ENCODE measurements at places on chromosomes 6 and 20.

DNA sequence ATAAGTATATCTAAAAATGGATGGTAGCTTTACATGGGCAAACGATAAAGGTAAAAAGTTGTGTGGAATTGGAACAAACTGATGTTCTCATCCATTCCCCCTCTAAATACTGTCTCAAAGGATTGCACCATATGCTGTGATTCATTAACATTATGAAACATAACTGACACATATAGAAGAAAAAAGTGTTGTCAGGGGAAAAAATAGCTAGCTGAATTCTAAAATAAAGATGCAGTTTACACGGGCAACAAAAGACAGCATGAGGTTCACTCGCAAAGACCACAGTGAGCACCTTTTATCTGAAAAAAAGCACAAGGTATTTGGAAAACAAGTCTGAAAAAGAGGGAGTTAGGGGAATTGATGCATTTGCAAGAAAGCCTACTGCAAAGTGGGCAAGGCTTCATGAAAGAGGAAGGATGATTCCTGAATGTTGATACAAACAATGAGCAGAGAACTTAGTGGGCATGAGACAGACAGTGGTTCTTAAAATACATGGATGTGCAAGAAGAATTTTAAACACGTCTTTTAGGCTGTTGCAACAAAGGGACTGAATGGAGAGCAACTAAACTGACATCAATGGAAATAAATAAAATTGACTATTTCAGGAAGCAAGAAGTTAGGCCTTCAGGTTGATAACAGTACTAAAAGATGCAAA is 280.9 kb downstream of the KIF16B start:
- no peak for DNase-seq

- DNase-seq, result peak; percentile 46
Observed at GRCh38 chr20:3777716-3778629, 3.3 kb downstream of the SPEF1 start.

DNA sequence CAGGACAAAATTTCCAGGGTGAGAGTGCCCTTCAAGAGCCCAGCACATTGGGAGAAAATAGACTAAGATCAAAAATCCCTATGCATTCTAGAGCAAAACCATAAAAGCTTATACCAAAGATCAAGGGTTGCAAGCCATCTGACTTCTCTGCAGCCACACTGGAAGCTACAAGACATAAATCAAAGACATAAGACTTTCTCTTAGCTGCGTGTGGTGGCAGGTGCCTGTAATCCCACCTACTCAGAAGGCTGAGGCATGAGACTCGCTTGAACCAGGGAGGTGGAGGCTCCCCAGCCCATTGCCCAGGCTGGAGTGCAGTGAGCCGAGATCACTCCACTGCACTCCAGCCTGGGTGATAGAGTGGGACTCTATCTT is 91.9 kb upstream of the NXT1 start:
- no peak for DNase-seq

- DNase-seq, result peak; percentile 85
Observed at GRCh38 chr20:44080646-44081267, 106.2 kb downstream of the JPH2 start.

GRCh38 chr6:111015389-111016124 is 33.7 kb downstream of the RPF2 start:
- no peak for DNase-seq

GRCh38 chr6:14035071-14035847 is 82.3 kb upstream of the CD83 start:
- no peak for DNase-seq

- DNase-seq, result no peak
Observed at GRCh38 chr6:142356201-142356883, 54.5 kb downstream of the ADGRG6 start.

DNA sequence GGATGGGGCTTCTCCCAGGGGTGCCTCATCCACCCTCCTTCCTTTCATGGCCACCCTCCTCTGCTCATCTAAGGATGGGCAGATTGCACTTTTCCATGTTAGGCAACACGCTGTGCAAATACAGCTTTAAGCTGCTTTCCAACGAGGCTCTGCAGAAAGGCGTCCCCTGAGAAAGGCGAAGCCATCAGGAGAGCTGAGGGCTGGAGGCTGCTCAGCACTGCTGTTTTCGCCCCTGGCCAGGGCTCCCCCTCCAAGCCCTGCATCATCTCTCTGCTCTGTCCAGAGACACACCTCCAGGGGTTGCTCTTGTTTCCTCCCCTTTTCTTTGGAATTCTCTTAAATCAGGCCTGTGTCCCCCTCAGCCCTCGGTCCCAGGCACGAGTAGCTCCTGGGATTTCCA is 526.1 kb downstream of the CDH26 start:
- no peak for DNase-seq

GRCh38 chr6:56146086-56146485 is 101.3 kb downstream of the COL21A1 start:
- DNase-seq, result no peak

DNA sequence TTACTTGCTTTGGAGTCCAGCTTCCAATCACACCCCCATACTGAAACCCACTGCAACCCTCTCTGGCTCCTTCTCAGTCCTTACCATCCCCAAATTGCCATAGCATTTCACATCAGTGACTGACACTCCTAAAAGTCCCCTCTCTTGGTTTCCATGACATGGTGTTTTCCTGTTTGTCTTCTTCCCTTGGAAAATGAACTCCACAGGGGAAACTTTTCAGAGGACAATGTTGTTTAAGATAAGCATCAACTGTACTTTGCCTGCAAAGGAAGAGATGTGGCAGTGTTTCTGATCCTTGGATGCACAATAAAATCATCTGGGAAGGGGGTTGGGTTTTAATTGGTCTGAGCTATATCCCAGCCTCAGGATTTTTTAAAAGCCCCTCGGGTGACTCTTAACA is 214.9 kb downstream of the HACE1 start:
- no peak for DNase-seq

GRCh38 chr20:47984437-47984836 is 199.2 kb upstream of the SULF2 start:
- no peak for DNase-seq

DNA sequence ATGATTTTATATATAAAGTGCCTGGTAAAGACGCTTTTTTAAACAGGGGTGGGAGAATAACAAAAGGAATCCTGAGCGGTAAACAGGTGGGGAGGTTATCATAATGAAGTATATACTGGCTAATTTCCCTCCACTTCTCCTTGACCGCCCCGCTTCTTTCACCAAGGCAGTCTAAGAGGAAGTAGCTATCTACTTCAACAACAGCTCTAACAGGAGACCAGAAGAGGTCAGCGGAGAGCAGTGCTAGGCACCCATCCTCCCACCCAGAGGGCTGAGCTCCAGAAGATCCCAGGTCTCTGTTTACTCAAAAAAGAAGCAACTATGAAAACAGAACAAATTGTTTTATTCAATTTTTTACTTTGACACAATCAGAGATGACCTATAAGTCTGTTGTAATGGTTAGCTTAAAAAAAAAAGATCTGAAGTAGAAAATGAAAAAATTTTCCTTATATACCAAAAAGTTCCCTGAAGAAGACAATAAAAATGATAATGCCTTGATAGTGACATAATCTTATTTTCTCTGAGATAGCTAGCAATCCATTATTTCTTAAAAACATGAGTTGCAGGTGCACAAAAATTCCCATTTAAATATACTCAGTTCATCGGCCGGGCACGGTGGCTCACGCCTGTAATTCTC is 141.1 kb downstream of the PDSS2 start:
- DNase-seq, result peak; percentile 57

- DNase-seq, result no peak
Observed at GRCh38 chr6:167948716-167949115, 48.8 kb upstream of the KIF25 start.

Measured in activated CD8-positive, alpha-beta T cell treated with anti-CD3 and anti-CD28 coated beads, Interleukin-2, amount 10 ng/mL, durations not matched to agents 7 days and 5 days (primary cell).